Upper lobe of left lung (tissue), 6 donors: ENCODE measurements at places on chromosomes 2 and 18. TPM values are rescaled to one million over a fixed set of nuclear protein-coding genes. Genes with fewer than 3 reads are reported as not detected.

Gene RGPD3
- 0.13 TPM for total RNA-seq

Gene LYG2
- not detected for total RNA-seq

Gene MEP1B
- not detected for total RNA-seq

Gene MEIS1
- total RNA-seq: 23.1 TPM

Gene KRTCAP3
- 22.4 TPM for total RNA-seq

Gene VWA3B
- 5.2 TPM for total RNA-seq

DNA sequence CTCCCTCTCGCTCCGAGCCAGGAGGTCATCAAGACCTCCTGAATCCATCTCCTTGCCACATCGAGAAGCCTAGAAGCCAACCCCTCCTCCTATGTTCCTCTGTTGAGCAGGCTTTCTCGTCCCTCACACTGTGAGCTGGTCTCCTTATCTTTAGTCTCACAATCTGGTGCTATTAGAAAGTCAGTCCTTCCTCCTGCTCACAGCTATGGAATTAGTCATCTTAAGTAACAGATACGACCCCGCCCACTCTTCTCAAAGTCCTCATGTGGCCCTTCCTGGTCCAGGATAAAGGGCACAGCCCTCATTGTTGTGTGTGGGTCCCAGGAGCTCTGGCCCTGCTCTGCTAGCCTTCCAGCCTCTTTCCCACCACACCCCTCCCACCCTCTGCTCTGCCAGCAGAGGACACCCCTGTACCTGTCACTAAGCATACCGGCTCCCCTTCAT, 41.4 kb upstream of the TRIB2 start:
- no peaks in the 10 kb centered on the region for H3K4me1 ChIP-seq
- no peaks in the 10 kb centered on the region for H3K36me3 ChIP-seq
- H3K4me3 ChIP-seq: no peak overlapping the region
- no peaks in the 10 kb centered on the region for H3K27me3 ChIP-seq
- no peak for DNase-seq

DNA sequence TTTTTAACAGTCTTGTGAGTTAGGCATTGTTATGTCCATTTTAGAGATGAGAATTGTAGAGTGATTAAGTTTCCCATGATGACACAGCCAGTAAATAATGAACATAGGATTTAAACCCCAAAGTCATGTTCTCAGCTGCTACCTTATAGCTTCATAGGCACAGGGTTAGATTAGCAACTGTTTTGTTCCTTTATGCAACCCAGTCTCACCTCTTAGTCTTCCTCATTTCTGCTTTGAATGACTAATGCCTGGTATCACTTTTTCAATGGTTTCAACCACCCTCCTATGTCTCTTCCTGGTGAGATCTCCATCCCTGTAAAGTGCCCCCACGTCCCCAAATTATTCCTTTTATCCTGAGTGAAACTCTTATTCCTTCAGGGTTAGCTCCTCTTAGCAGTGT, 44.3 kb downstream of the MFSD6 start:
- H3K4me1 ChIP-seq: no peaks in the 10 kb centered on the region
- H3K27ac ChIP-seq: no peak overlapping the region
